ENCODE measurements at places on chromosomes 2 and 18.

- no peak for DNase-seq
Observed at GRCh38 chr2:149906886-149907285, 319.3 kb upstream of the MMADHC start.

- no peak for DNase-seq
Observed at GRCh38 chr2:196513796-196514526, 125.6 kb upstream of the CCDC150 start.

GRCh38 chr2:146048141-146048540 is 1528.2 kb upstream of the ZEB2 start:
- no peak for DNase-seq

- peak; percentile 97 for DNase-seq
Observed at GRCh38 chr2:69253611-69254301, 133.3 kb downstream of the GFPT1 start.

DNA sequence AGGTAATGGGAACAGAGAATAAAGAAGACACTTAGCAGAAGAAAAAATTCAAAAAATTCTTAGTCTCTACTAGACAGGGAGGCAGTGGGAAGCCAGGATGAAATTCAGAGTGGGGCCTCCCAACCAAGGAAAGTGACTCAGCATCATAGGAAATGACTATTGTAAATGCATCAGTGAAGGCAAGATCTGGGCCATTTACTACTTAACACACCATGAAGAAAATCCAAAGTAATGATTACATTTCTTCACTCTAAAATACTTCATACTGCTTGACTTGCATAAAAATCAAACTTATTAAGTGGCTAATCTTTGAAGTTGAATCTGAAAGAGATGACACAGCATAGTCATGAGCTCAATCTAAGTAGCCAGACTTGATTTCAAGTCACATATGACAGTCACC is 405.8 kb upstream of the SLC39A10 start:
- DNase-seq = no peak

DNA sequence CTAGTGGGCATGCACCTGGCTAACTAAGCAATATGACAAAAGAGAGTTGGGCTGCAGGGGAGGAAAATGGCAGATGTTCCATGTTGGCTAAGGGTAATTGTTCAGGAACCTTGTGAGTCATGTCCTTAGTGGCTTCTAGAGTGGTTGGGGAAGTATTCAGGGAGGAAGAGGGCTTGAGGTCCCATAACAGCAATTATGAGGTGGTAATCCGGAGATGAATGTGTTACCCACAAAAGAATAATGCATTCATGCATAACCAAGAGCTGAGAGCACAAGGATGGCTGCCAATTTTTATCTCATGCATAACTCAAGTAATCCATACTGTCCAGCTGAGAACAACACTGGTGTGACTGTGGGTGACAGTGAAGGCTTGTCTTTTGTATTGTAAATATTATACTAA is 42.9 kb downstream of the TMEFF2 start:
- DNase-seq = no peak

DNA sequence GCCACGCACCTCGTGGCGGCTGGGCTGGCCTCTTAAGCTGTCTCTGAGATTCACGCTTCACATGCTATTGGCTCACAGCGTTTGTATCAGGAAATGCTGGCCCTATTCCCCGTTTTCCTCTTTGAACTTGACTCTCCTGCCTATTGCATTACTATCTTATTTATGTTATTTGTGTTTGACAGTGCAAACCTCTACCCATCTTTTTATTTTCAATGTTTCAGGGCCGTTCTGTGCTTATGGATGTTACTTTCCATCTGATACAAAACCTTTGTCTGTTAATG is 149.9 kb upstream of the TWIST2 start:
- DNase-seq = no peak

- no peak for DNase-seq
Observed at GRCh38 chr2:222862106-222862908, 1.5 kb downstream of the ACSL3 start.

- no peak for DNase-seq
Observed at GRCh38 chr18:70907673-70908072, 618.8 kb downstream of the SOCS6 start.

DNA sequence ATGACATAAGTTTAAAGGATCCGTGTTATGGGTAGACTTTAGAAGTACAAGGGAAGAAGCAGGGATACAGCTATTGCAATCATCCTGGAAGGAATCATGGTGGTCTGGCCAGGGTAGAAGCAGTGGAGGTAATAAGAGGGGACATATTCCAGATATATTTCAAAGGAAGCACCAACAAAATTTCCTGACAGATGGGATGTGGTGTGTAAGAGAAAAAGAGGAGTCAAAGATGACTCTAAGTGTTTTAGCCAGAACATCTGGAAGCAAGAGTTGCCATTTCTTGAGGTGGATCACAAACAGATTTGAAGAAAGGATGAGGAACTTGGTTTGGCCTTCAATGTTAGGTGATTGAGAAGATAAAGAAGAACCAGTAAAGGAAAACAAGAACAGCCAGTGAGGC is 133.1 kb upstream of the CTAGE1 start:
- DNase-seq = no peak

DNA sequence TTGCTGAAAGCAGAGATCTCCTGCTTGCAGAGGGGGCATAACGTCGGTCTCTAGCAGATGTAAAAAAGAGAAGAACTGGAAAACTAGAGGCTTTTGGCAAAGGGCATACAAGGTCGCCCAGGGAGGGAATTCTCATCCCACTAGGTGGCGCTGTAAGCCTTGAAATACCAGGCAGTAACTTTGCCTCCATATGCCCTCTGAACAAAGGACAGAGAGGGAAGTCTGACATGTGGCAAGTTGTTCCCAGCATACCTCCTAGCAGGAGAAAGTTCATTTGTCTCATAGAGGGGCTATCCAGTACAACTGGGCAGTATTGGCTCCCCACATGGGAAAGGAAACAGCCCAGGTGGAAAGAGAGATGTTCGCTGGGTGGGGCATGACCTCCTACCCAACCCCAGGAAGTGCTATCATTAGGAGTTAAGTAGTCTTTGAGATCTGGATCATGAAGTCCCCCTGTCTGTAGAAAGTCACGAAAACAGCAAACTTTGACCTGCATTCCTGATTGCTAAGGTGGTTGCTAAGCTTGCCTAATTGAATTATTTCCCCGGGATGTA is 39.9 kb downstream of the STK17B start:
- peak; percentile 87 for DNase-seq

DNA sequence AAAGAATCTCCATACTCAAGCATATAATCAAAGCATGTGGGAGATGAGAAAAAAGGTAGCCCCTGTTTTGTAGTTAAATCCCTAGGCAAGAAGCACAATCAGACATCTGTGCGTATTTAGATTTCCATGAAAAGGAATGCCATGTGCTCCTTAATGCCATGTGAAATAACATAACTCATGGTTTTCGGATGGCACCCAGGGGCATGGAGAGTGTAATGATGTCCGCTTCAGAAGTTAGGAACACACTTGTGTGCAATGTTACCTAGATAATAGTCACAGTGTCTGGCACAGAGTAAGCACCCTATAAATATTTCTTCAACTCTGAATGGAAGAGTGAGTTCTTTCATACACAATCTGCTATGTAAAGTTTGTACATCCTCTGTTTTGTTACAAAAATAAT is 197.0 kb downstream of the NCKAP5 start:
- no peak for DNase-seq

Measured in trophoblast cell (in vitro differentiated cells and primary cell).